ENCODE measurements at places on chromosomes 7 and 10. TPM values are rescaled to one million over a fixed set of nuclear protein-coding genes. Genes with fewer than 3 reads are reported as not detected.

Gene CPED1
- 33.8 TPM for total RNA-seq

Gene HDAC9
- 39.6 TPM for total RNA-seq

Gene CALML3
- not detected for total RNA-seq

Gene ECHDC3
- total RNA-seq: 88.5 TPM

Gene PRRT4
- 1.6 TPM for total RNA-seq

Gene ZPBP
- not detected for total RNA-seq

Gene DDX21
- 21.9 TPM for total RNA-seq

Gene WNT8B
- not detected for total RNA-seq

Gene COL28A1
- 1.9 TPM for total RNA-seq

GRCh38 chr7:123782071-123782798, 33.4 kb upstream of the WASL start:
- no peak overlapping the region for H3K4me3 ChIP-seq

GRCh38 chr7:149772241-149772955, 990 bp downstream of the ZNF467 start:
- H3K27ac ChIP-seq: peak overlapping the region; percentile 84
- H3K36me3 ChIP-seq: no peaks in the 10 kb centered on the region
- peaks cover 4% of the 10 kb centered on the region for H3K27me3 ChIP-seq

- H3K4me1 ChIP-seq: peaks cover 41% of the 10 kb centered on the region
- H3K27me3 ChIP-seq: peaks cover 100% of the 10 kb centered on the region
- no peak overlapping the region for H3K4me3 ChIP-seq
- H3K36me3 ChIP-seq: no peaks in the 10 kb centered on the region
- DNase-seq: no peak
Observed at GRCh38 chr10:117166418-117167345, 28.6 kb upstream of the VAX1 start.

- peaks cover 29% of the 10 kb centered on the region for H3K4me1 ChIP-seq
- no peak overlapping the region for H3K27ac ChIP-seq
- DNase-seq: no peak
- no peak overlapping the region for H3K4me3 ChIP-seq
- H3K27me3 ChIP-seq: no peaks in the 10 kb centered on the region
- no peaks in the 10 kb centered on the region for H3K36me3 ChIP-seq
Observed at GRCh38 chr7:80841423-80841955, 77.4 kb downstream of the SEMA3C start.

GRCh38 chr10:47070541-47070940, 159.3 kb downstream of the PTPN20 start:
- no peaks in the 10 kb centered on the region for H3K4me1 ChIP-seq
- H3K27me3 ChIP-seq: peaks cover 27% of the 10 kb centered on the region
- no peak overlapping the region for H3K27ac ChIP-seq

- H3K27me3 ChIP-seq: peaks cover 4% of the 10 kb centered on the region
- no peaks in the 10 kb centered on the region for H3K4me1 ChIP-seq
- no peak for DNase-seq
- no peak overlapping the region for H3K4me3 ChIP-seq
Observed at GRCh38 chr10:25101461-25102146, 73.2 kb upstream of the GPR158 start.

DNA sequence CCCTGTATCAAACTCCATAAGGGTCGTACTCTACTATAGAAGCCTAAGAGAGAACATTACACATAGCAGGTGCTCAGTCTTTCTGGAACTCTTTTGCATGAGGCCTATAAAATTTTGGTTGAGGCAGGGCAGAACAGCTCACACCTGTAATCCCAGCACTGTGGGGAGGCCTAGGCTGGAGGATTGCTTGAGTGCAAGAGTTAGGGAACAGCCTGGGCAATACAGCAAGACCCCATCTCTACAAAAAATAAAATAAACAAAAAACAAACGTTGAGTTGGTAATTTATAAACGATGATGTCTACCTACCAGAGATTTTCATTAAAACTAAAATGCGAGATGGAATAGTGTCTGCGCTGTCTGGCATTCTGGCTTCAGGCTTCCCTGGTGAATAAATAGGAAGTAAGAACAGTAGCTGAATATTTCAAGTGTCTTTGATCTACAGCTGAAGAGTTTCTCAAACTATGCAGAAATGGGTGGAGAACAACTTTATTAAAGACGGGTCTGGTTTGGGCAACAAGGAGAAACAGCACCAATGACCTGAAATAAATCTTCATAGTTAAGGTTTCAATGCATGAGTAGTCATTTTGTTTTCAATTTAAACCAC, 774 bp downstream of the PON2 start:
- H3K27ac ChIP-seq: peak overlapping the region; percentile 96
- DNase-seq: no peak
- no peaks in the 10 kb centered on the region for H3K27me3 ChIP-seq
- peaks cover 10% of the 10 kb centered on the region for H3K36me3 ChIP-seq

- no peaks in the 10 kb centered on the region for H3K36me3 ChIP-seq
- no peak overlapping the region for H3K4me3 ChIP-seq
- no peak overlapping the region for H3K27ac ChIP-seq
Observed at GRCh38 chr7:69412331-69413146, 185.7 kb upstream of the AUTS2 start.

DNA sequence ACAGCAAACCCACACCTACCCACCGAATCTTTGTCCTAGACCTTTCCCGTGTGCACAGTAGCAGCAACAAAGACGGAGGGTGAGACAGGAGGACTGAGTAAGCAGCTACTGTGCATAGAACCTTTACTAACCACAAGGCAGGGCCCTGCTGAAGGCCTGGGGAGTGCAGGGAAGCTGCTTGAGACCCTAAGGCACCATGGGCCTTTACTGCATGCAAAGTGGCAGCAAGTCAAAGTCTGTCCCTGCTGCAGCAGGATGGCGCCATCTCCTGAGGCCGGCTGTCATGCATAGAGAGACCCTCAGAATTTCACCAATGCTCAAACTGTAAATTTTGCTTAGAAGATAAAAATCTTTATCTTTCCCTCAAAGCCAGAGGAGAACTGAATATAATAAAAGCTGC, 610.5 kb downstream of the ACTR3B start:
- no peak overlapping the region for H3K27ac ChIP-seq
- H3K4me1 ChIP-seq: no peaks in the 10 kb centered on the region
- H3K27me3 ChIP-seq: no peaks in the 10 kb centered on the region
- H3K36me3 ChIP-seq: no peaks in the 10 kb centered on the region
- DNase-seq: no peak
- H3K4me3 ChIP-seq: no peak overlapping the region

DNA sequence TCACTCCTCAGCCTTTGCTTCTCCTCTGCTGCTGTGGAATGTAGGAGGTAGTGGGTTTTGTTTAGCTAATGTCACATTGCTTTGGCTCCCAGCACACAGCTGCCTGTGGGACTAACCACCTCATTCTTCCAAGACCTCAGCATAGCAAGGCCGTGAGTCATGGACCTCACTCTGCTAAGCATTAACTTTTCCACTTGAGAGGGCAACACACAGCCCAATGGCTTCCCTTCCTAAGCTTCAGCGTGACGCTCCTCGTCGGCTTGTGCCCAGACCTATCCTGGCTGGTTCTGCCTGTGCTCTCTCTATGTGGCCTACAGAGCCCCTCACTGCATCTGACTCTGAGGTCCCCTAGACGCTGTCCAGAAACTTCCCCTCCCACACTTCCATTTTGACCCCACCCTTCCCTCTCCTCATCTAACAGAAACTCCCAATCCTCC, 23.3 kb downstream of the MYOF start:
- DNase-seq: peak; percentile 44
- H3K27me3 ChIP-seq: no peaks in the 10 kb centered on the region
- peaks cover 43% of the 10 kb centered on the region for H3K4me1 ChIP-seq
- no peak overlapping the region for H3K4me3 ChIP-seq

GRCh38 chr10:105950410-105950809, 1214.1 kb downstream of the SORCS1 start:
- no peaks in the 10 kb centered on the region for H3K27me3 ChIP-seq
- peaks cover 7% of the 10 kb centered on the region for H3K4me1 ChIP-seq
- no peak overlapping the region for H3K27ac ChIP-seq

DNA sequence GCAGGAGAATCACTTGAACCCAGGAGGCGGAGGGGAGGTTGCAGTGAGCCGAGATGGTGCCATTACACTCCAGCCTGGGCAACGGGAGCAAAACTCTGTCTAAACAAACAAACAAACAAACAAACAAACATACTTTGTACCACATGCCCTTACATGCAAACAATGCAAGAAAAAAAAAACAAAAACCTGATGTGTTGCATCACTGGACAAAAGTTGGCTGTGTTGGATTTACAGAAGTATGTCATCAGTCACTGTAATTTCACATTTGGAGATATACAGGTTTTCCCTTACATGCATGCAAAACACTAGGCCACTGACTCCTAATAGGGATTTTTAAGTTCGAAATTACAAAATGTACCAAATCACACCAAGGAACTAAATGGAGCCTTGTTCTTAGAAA, 138.5 kb downstream of the SRPK2 start:
- no peaks in the 10 kb centered on the region for H3K36me3 ChIP-seq
- H3K4me1 ChIP-seq: peaks cover 43% of the 10 kb centered on the region
- no peak overlapping the region for H3K27ac ChIP-seq
- H3K4me3 ChIP-seq: no peak overlapping the region

GRCh38 chr7:108413782-108414492, 42.3 kb downstream of the NRCAM start:
- no peaks in the 10 kb centered on the region for H3K4me1 ChIP-seq
- H3K36me3 ChIP-seq: no peaks in the 10 kb centered on the region
- DNase-seq: no peak
- no peak overlapping the region for H3K27ac ChIP-seq
- H3K27me3 ChIP-seq: peaks cover 37% of the 10 kb centered on the region
- no peak overlapping the region for H3K4me3 ChIP-seq

DNA sequence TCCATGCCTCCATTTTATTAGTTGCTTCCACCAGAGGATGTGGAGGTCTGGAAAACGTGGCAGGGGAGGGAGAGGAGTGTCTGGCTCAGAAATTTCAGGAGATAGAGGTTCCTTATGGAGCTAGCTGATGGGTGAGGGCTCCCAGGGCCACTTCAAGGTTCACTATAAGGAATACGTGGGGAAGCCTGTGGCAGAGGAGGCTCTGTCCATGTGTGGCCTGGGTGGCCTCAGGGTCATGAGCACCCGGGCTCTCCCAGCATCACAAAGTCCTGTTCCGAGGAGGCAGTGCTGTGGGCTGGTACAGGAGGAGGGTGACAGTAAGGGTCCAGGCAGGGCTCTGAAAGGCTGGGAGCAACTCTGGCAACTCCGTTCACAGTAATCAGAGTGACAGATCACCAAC, 24.6 kb downstream of the ARHGAP22 start:
- no peak overlapping the region for H3K27ac ChIP-seq
- H3K4me3 ChIP-seq: no peak overlapping the region
- H3K4me1 ChIP-seq: peaks cover 13% of the 10 kb centered on the region
- no peaks in the 10 kb centered on the region for H3K27me3 ChIP-seq
- H3K36me3 ChIP-seq: no peaks in the 10 kb centered on the region
- DNase-seq: no peak

GRCh38 chr10:99233000-99233688, 2.5 kb downstream of the HPSE2 start:
- no peak for DNase-seq
- H3K27me3 ChIP-seq: peaks cover 100% of the 10 kb centered on the region
- H3K27ac ChIP-seq: no peak overlapping the region
- H3K36me3 ChIP-seq: no peaks in the 10 kb centered on the region
- peak overlapping the region; percentile 65 for H3K4me3 ChIP-seq

- no peaks in the 10 kb centered on the region for H3K4me1 ChIP-seq
- H3K27ac ChIP-seq: no peak overlapping the region
- DNase-seq: no peak
- peaks cover 14% of the 10 kb centered on the region for H3K27me3 ChIP-seq
- H3K4me3 ChIP-seq: no peak overlapping the region
- H3K36me3 ChIP-seq: no peaks in the 10 kb centered on the region
Observed at GRCh38 chr7:44368885-44369284, 43.5 kb upstream of the CAMK2B start.

- no peak for DNase-seq
- H3K4me3 ChIP-seq: no peak overlapping the region
- peaks cover 48% of the 10 kb centered on the region for H3K27me3 ChIP-seq
- no peaks in the 10 kb centered on the region for H3K4me1 ChIP-seq
- H3K36me3 ChIP-seq: no peaks in the 10 kb centered on the region
Observed at GRCh38 chr7:43138710-43139109, 26.3 kb downstream of the HECW1 start.

GRCh38 chr10:129411393-129411705, 55.7 kb upstream of the MGMT start:
- peaks cover 33% of the 10 kb centered on the region for H3K27me3 ChIP-seq
- DNase-seq: no peak
- no peak overlapping the region for H3K27ac ChIP-seq
- H3K4me3 ChIP-seq: no peak overlapping the region
- H3K36me3 ChIP-seq: no peaks in the 10 kb centered on the region

- no peak overlapping the region for H3K4me3 ChIP-seq
- no peaks in the 10 kb centered on the region for H3K36me3 ChIP-seq
- H3K27ac ChIP-seq: peak overlapping the region; percentile 52
- H3K27me3 ChIP-seq: no peaks in the 10 kb centered on the region
Observed at GRCh38 chr7:112067632-112068540, 138.3 kb downstream of the DOCK4 start.

GRCh38 chr7:27900006-27900405, 160.0 kb downstream of the TAX1BP1 start:
- no peaks in the 10 kb centered on the region for H3K27me3 ChIP-seq
- DNase-seq: no peak
- no peak overlapping the region for H3K27ac ChIP-seq
- peaks cover 26% of the 10 kb centered on the region for H3K4me1 ChIP-seq
- no peaks in the 10 kb centered on the region for H3K36me3 ChIP-seq

GRCh38 chr7:20393021-20393610, 62.4 kb downstream of the ITGB8 start:
- no peak for DNase-seq
- H3K4me3 ChIP-seq: no peak overlapping the region
- H3K27ac ChIP-seq: no peak overlapping the region
- no peaks in the 10 kb centered on the region for H3K27me3 ChIP-seq

DNA sequence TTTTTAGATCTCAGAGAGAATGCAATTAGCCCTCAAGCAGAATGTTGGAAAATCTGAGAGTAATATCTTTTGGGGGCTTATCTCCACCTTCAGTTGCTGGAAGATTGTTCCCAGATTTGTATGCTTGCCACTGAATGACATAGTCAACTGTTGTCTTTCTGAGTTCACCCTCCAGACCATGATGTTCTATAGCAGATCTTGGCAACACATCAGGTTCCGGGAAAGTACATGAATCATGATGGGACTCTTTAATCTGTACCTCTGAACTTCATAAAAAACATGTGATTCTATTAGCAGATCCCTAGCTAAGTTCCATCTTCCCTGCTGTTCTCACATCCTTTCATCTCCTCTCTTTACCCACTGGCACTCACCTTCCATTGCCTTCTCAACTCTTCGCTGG, 68.9 kb downstream of the PLCE1 start:
- no peak for DNase-seq
- H3K27me3 ChIP-seq: no peaks in the 10 kb centered on the region
- H3K36me3 ChIP-seq: no peaks in the 10 kb centered on the region
- H3K27ac ChIP-seq: no peak overlapping the region
- no peaks in the 10 kb centered on the region for H3K4me1 ChIP-seq
- no peak overlapping the region for H3K4me3 ChIP-seq

DNA sequence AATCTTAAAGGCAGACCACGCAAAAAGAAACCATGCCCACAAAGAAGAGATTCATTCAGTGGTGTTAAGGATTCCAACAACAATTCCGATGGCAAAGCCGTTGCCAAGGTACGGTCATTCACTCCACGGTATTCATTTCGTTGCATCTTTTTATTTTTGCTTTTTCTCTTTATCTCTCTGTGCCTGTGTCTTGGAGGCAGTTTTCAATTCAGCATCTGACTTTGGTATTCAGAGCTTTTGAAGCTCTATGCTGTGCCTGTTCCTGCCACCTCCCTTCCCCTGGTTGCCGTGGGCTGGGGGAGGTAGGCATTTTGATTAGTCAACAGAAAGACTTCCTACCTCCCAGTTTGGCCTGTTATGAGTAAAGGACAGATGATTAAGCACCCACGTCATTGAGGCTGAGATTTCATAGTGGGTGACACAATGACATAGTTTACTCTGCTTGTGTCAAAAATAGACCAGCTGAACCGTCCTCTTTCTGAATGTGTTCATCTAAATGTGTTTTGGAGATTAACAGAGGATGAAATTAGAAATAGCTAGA, 149.5 kb downstream of the ARID5B start:
- H3K27ac ChIP-seq: peak overlapping the region; percentile 94
- peak; percentile 34 for DNase-seq
- peak overlapping the region; percentile 68 for H3K4me3 ChIP-seq
- peaks cover 95% of the 10 kb centered on the region for H3K4me1 ChIP-seq
- peaks cover 24% of the 10 kb centered on the region for H3K36me3 ChIP-seq
